Nephron progenitor cell (in vitro differentiated cells): ENCODE measurements at places on chromosomes 1 and 21.

GRCh38 chr1:237664348-237664747, 226.4 kb downstream of the ZP4 start:
- DNase-seq: no peak

GRCh38 chr1:11535316-11535715, 56.4 kb downstream of the DISP3 start:
- no peak for DNase-seq

DNA sequence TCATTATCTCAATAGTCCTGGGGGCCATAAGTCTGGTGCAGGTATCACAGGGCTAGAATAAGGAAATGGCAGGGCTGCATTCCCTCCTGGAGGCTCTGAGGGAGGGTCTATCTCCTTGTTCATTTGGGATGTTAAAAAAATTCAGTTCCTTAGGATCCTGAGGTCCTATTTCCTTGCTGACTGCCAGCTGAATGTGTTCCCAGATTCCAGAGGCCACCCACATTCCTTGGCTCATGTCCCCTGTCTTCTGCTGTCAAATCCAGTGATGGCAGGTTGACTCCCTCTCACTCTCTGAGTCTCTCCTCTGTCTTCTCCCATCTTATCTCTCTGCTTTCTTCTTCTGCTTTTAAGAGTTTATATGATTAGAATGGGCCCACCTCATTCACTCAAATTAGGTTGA, 400.6 kb downstream of the PTPRU start:
- no peak for DNase-seq

DNA sequence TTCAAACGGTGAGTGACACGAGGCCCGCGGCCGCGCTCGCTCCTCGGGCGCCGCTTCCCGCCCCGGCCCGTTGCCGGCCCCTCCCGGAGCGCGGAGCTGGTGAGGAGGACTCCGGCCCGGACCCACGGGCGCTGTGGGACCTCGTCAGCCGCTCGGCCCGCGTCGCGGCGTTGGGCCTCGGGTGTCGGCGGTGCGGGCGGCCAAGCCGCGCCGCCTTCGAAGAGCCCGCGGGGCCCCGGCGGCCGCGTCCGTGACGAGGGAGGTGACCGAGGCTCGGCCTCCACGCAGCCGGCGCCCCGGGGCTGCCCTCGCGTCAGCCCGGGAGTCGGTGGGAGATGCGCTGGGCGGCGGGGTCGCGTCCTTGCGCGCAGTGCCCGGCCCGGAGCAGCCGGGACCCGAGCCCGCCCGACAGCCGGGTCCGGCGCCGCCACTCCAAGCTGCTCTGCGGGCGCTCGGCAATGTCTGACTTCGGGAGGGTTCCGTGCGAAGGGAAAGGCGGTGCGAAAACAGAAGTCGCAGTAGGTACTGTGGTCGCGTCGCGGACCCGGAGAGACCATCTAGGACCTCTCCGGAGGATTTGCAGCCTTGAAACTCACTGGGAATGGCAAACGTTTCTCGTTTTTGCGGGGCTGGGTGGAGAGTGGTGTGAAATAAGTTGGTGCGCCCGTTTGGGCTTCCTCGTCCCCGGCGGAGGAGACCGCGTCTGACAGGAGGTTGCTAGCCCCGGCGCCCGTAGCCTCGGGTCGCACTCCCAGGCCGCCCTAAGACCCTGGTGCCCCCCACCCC, 829 bp downstream of the SPEN start:
- peak; percentile 49 for DNase-seq

DNA sequence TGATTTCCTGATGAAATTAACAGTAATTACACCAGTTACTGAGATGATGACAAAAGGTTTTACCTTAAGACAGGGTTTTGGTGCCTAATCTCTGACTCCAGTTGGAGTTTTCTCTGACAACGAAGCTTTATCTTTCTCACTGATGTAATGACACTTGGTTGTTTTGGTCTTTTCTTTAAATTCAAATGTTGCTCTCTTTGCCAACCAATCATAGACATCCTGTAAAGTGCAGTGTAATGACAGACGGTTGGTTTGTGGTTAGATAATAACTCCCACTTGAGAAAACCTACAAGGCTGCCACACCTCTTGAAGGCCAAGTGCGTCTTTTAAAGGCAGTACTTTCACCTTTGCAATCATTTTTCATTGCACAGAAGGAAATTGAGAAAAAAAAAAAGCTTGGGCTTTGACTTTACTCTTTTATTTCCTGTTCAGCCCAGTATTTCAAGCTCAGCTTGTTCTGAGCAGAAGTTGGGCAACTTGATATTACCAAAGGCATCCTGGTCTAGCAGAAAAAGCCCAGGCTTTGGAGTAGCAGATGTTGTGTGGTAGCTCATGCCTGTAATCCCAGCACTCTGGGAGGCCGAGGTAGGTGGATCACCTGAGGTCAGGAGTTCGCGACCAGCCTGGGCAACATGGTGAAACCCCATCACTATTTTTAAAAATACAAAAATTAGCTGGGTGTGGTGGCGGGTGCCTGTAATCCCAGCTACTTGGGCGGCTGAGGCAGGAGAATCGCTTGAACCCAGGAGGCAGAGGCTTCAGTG, 14.9 kb downstream of the PDIK1L start:
- no peak for DNase-seq

DNA sequence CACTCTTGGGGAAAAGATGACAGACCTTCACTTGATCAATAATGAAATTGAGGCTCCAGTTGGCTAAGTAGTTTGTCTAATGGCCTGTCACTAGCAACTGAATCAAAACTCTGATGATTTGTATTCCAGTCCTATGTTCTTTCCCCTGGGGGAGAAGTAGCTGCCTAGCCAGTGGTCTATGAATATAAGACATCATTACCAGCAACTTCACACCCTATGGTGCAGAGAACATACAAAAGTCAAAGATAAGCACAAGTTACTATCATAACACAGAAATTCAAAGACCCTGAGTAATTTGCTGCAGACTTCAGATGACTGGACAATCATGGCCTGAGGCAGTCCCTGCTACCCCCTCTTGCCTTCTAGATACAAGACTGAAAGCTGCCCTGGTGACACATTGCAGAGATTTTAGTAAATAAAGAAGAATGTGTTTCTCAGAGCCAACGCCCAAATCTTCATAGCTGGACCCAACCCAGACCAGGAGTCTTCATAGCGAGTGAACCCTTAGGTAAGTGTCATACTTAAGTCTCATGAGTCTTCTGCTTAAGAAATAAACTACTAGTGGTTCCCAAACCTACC, 993 bp downstream of the PDZK1 start:
- no peak for DNase-seq

- peak; percentile 40 for DNase-seq
Observed at GRCh38 chr1:156439777-156440183, 60.8 kb downstream of the MEF2D start.

GRCh38 chr1:118396829-118397495, 211.9 kb upstream of the SPAG17 start:
- DNase-seq: peak; percentile 27
